Gastroesophageal sphincter (tissue), 4 donors: ENCODE measurements at places on chromosomes 5 and 9.

DNA sequence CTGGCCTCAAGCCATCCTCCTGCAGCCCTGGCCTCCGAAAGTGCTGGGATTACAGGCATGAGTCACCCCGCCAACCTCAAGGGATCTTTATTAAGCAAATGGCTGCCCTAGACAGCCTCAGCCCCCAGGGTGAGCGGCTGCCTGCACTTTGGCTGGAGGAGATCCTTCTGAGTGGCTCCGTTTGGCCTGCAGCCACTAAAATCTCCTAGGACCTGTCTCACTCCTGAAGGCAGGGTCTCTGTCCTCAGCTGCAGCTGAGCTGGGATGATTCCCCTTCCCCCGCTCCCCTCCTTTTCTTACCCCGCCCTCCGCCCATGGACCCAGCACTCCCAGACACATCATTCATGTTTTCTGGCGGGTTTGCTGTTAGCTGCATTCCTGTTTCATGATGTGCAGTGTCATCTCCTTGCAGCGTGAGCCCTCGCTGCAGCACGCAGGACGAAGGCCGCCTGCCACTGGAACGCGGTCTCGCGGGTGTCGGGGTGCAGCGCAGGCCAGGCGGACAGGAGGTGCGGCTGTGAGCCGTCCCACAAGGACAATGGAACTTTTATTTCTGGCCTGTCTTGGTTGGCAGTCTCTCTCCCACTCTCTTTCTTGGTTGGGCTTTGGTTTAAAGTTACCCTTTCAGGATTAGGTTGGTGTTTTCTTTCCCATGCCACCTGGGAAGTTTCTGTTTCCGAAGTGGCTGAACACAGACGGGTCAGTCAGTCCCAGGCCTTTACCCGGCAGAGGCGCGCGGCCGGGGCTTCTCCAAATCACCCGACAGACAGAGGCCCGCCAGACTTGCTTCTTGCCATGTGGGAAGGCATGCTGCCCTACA lies 137.1 kb downstream of the FOXD1 start:
- H3K36me3 ChIP-seq: no peaks in the 10 kb centered on the region
- H3K27me3 ChIP-seq: peaks cover 85% of the 10 kb centered on the region
- H3K4me3 ChIP-seq: no peak overlapping the region

DNA sequence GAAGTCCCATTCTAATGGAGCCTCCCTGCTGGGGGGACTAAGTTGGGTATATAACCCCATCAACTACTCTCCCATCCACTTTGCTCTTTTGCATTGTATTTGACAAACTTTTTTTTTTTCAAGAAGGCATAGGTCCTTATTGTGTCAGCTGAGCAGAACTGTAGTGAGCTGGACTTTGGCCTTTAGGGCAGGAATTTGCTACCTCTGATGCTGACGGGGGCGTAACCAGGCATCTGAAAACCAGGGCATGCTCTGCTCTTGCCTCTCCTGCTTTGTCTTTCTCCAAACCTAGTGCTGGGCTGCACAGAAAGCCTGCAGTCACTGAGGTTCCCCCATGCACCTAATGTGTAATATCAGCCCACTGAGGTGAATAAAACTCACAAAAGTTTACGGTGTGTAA lies 49.0 kb downstream of the MSX2 start:
- no peak for ATAC-seq
- no peaks in the 10 kb centered on the region for H3K36me3 ChIP-seq
- peaks cover 5% of the 10 kb centered on the region for H3K27me3 ChIP-seq

- H3K4me1 ChIP-seq: peaks cover 19% of the 10 kb centered on the region
- peak overlapping the region; percentile 94 for H3K27ac ChIP-seq
- H3K36me3 ChIP-seq: no peaks in the 10 kb centered on the region
- H3K27me3 ChIP-seq: no peaks in the 10 kb centered on the region
- ATAC-seq: peak; percentile 13
- peak overlapping the region; percentile 17 for H3K4me3 ChIP-seq
Observed at GRCh38 chr9:134378901-134379338, 52.7 kb downstream of the RXRA start.

DNA sequence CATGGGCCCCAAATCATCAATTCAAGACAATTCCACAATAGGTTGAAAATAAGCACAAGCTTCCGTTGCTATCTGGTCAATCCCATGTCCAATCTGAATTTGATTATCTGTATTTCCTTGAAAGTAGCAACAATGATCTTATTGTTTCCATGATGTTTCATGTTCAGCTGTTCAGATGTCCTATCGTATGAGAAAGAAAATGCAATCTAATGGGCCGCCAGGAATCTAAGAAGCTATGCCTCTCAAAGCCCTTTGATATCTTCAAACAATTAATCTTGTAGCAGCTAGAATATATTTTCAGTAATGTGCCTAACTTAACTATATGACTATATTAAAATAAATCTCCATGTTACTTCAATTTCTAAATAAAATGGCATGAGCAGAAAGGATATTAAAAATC lies 32.1 kb upstream of the ALDOB start:
- H3K27me3 ChIP-seq: no peaks in the 10 kb centered on the region
- ATAC-seq: no peak
- no peaks in the 10 kb centered on the region for H3K4me1 ChIP-seq
- H3K36me3 ChIP-seq: peaks cover 6% of the 10 kb centered on the region
- H3K4me3 ChIP-seq: no peak overlapping the region
- no peak overlapping the region for H3K27ac ChIP-seq

- no peak overlapping the region for H3K27ac ChIP-seq
- no peaks in the 10 kb centered on the region for H3K27me3 ChIP-seq
- H3K4me3 ChIP-seq: no peak overlapping the region
Observed at GRCh38 chr9:101324245-101324804, 60.5 kb downstream of the BAAT start.

GRCh38 chr5:131945551-131946168 lies at the start of gene MEIKIN:
Gene MEIKIN, minus strand, starts transcription at chr5:131945663. Its CDS starts 158 bp downstream, at chr5:131945505.
- H3K27ac ChIP-seq: no peak within 1 kb of the TSS
- no peaks in the 10 kb centered on the region for H3K36me3 ChIP-seq
- H3K4me1 ChIP-seq: no peaks in the 10 kb centered on the region
- H3K27me3 ChIP-seq: no peaks in the 10 kb centered on the region
- H3K4me3 ChIP-seq: no peak within 1 kb of the TSS
- no peak for ATAC-seq

- no peak overlapping the region for H3K27ac ChIP-seq
- no peak overlapping the region for H3K4me3 ChIP-seq
- no peaks in the 10 kb centered on the region for H3K36me3 ChIP-seq
Observed at GRCh38 chr5:143642791-143643190, 169.2 kb upstream of the HMHB1 start.

GRCh38 chr5:94505327-94506068 lies 112.9 kb downstream of the KIAA0825 start:
- H3K4me1 ChIP-seq: no peaks in the 10 kb centered on the region
- H3K36me3 ChIP-seq: no peaks in the 10 kb centered on the region
- H3K27me3 ChIP-seq: no peaks in the 10 kb centered on the region
- H3K4me3 ChIP-seq: no peak overlapping the region
- H3K27ac ChIP-seq: no peak overlapping the region

- H3K4me1 ChIP-seq: no peaks in the 10 kb centered on the region
- H3K27me3 ChIP-seq: peaks cover 23% of the 10 kb centered on the region
- no peak overlapping the region for H3K27ac ChIP-seq
Observed at GRCh38 chr5:14650052-14650451, 14.5 kb upstream of the OTULIN start.

DNA sequence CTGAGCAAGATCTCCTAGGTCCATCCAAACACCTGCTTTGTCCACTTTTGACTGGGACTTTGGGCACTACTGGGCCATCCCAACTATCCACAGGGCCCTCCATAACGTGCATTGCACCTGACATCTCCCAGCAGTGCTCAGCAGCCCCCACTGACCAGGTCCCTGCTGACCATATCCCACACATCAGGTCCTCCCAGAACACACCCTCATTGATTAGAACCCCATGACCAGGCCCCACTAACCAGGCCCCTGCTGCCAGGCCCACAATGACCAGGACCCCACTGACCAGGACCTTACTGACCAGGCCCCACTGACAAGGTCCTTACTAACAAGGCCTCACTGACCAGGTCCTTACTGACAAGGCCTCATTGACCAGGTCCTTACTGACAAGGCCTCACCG lies 93.9 kb upstream of the CTSV start:
- H3K36me3 ChIP-seq: no peaks in the 10 kb centered on the region
- no peak for ATAC-seq
- H3K27me3 ChIP-seq: no peaks in the 10 kb centered on the region
- H3K4me1 ChIP-seq: no peaks in the 10 kb centered on the region
- no peak overlapping the region for H3K4me3 ChIP-seq
